CMK (cell line): ENCODE measurements at places on chromosomes 3 and 15.
A peak's percentile ranks its signal among the peaks of the same experiment; 100 is the strongest.

DNA sequence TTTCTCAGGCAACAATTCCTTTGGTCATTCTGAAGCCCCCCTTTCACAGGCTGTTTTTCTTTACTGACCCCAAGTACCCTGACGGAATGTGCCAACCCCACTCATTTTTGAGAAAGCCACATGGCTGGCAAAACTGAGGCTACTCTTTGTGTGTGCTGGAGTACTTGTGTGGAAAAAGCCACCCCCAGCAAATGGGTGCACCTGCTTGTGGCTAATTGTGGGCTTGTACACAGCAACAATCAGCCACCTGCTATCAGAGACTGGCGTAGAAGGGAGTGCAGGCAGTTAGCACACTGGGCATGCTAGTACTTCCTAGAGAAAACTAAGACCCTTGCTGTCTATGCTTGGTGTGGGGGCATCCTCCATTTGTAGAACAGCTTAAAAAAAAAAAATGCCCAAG lies 110.1 kb upstream of the LMOD3 start:
- DNase-seq: no peak

DNA sequence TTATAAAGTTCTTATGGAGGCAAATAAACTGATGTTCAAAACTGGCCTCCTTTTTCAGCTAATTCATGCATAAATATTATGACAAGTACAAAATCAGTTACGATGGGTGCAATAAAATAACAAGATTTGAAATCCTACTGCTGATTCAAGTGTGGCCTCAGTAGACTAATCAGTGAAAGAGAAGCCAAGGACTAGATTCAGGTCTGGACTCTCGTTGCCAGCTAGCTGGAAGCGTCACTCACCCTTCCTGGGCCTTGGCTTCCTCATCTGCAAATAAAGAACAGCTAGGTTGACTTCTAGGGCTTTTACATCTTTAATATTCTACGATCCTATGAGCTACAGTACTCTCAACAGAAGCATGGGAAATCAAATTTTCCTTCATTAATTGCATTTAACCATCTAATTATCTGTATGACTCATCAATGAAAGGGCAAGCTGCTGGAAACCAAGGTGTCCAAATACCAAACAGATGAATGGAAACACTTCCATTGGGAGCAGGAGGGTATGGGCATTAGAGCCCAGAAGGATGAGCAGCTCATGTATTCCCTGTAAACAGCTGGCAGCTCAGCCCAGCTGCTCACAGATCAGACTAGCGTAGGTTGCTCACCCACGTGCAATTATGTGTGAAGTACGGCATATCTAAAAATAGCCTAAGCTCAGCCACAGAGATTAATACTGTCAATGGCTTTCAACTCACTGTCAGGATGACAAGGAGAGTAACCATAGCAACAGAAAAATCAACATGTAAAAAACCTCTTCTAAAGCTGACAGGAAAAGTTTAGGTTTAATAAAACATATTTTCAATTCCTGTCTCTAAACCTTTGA lies 294.8 kb downstream of the PLCL2 start:
- DNase-seq: no peak

DNA sequence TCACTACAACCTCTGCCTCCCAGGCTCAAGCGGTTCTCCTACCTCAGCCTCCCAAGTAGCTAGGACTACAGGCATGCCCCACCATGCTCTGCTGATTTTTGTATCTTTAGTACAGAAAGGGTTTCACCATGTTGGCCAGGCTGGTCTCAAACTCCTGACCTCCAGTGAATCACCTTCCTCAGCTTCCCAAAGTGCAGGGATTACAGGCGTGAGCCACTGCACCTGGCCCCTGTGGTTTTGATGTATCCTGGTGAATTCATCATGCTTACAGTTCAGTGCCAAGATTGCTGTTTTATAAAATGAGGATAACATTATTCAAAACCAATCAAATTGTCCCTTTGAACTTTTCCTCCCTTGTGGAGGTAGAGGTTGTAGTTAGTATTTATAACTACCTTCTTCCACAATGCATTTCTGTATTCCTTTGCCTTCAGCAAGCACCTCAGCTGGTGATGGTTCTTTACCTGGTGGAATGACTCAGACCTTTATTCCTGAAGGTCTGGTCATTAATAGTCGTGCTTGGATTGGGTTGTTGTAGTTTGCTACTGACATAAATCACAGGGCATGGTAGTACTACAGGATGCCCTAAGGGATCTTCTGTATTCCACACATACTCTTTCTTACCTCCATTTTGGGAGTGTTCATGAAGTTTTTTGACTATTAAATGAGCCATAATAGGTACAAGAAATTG lies 76.9 kb downstream of the UBP1 start:
- no peak for DNase-seq

DNA sequence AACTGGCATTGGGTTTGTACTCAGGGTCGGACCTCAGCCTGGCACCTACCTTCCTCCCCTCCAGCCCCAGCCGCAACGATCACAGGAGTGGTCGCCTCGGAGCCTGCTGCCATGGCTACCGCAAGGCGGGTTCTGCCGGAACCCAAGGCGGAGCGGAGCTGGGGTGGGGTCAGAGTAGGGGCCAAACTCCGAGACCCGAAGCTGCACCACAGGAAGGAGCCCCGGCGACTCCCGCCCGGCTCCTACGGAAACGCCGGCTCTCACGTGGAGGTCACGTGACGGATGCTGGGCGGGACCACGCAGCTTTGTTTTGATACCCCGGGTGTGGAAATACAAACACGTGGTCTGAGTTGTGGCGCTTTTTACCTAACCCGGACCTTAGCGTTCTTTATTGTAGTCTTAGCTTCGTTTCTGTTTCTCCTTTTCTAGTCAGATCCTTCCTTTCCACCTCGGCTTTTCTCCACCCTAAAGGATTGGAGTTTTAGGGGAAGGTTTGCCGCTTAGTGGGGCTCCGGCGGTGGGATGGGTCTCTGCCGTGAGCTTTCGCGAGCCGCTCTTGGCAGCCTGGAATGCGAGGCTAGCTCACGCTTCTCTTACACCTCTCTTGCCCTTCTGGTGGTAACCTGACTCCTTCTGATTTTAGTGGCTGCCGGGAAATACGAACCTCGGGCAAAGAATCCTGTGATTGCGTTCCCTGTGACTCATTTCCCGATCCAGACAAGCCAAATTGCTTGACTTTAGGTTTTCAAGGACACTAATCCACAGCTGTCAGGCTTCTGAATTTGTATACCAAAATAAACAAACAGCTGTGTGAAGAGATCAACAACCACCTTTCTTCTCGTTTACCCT lies at the start of gene HSPBAP1:
Gene HSPBAP1, minus strand, starts transcription at position 264 of the 849 bp plus-strand sequence. Its CDS starts 151 bp downstream, at position 113.
- DNase-seq: peak; percentile 85

- no peak for DNase-seq
These were observed 542.3 kb downstream of the EDEM1 start for GRCh38 chr3:5729852-5730251.

GRCh38 chr15:68782589-68783161 lies 38.0 kb downstream of the ANP32A start:
- no peak for DNase-seq

- no peak for DNase-seq
These were observed 171.9 kb downstream of the CACNA2D3 start for GRCh38 chr3:54294214-54294613.

DNA sequence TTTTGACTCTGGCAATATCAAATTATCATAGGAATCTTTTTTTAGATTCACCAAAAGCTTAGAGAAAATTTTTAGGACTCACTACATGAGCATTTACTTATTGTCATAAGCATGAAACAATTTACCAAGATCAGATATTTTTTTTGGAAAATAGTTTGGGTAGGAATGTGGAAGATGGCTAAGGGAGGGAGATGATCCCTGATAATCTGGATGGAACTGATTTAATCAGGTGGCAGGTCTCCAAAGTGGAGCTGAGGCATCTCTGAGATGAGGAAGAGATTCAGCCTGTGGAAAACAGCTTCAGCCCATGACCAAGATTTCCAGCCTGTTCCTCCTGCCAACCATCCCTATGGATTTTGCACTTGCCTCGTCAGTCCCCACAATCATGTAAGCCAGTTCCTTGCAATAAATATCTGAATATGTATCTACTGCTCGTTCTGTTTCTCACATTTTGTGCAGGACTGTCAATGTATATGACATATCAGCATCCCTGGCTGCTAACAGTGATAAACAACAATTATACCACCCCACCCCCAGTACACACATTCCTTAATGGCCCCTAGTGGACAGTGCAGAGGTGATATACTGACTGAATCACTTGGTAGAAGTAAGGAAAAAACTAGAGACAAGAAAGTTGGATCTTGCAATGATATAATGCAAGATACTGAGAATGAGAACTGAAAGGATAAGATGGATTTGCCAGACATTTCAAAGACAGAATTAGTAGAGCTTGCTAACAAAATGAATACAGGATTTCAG lies 183.8 kb downstream of the NEK10 start:
- DNase-seq: no peak

DNA sequence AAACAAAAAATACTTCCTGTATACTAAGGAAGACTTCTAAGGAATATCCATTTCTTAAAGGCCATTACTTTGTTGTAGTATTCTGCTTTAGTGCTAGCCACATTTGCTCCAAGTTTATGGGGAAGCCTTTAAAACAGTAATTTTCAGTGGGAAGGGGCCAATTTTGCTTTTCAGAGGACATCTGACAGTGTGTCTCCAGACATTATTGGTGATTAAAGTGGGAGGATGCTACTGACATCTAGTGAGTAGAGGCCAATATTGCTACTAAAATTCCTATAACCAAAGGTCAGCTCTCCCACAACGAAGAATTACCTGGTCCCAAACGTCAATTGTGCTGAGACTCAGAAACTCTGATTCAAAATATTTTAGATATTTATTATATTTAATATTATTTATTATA lies 24.8 kb downstream of the SLC28A2 start:
- DNase-seq: no peak

DNA sequence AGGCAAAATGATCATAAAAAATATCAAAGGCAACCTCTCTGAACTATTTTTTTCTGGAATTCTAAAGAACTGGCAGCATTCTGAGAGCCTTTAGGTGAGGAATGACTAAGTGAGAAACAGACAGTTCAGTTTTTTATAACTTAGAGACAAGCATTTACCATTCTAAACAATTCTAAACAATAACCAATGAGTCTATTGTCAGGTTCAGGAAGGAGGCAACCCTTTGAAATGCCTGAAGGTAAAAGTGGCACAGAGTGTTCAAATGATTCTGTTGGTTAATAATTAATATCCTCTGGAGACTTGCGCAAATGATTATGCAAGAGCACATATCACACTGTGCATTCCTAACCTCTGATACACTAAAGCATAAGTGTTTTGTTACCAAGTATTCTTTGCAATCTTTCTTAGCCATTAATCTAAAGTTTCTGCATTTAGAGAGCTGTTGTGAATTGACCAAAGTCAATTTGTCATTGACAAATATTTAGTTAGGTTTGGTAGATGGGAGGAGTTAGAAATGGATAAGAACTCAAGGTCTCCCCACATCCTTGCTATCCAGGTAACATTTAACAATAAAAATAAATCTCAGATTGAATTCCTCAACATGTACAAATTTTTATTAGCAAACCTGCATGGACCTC lies 9.2 kb upstream of the TGFBR2 start:
- DNase-seq: no peak

DNA sequence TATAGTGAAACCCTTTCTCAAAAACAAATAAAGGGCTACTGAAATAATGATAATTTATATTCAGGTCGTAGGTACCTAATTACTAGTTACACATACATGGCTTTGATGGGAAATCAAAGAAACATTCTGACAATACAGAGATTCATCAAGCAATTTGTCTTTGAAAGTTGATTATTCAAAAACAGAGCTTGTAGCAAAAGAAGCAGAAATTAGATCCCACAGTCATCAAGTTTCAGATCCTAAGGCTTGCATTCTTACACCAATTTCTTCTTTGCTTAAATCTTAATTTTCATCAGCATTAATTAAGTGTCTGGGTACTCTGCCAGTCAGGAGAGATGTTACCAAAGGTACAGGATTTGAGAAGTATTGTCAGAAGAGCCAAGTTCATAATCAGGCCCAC lies 1.5 kb upstream of the HEXA start:
- no peak for DNase-seq

- no peak for DNase-seq
These were observed 19.9 kb downstream of the TTC21A start for GRCh38 chr3:39127269-39127907.

DNA sequence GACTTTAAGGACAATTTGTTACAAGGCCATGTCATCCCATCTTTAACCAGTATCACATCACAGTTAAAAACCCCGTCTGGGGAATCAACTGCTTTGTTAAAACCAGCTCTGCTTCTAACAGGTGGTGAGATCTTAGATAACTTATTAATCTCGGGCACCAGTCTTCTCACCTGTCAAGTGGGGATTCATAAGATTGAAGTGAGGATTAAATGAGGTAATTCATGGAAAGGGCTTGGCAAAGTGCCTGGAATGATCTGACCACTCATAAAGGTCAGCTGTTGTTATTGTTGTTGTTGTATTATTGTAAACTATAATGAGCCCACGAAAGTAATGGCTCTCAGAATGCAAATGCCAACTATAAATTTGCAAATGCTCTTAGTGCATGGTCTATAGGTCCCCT lies 30.1 kb upstream of the SLC24A5 start:
- DNase-seq: no peak
